ENCODE measurements at places on chromosomes 12 and 14.

DNA sequence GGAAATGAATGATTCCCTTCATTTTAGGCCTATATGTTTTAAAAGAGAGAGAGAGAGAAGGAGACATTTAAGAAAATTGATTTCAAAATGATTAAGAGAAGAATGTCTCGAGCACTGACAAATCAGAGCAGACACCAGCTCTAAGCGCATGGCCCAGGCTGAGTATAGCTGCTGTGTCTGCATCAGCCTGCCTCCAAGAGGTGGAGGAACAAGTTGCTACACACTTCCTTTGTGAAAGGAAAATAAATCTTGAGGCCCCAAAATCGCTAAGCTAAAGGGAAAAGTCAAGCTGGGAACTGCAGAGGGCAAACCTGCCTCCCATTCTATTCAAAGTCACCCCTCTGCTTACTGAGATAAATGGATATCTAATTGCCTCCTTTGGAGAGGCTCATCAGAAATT lies 728.7 kb upstream of the TMEM132C start:
- DNase-seq, result no peak

GRCh38 chr12:4379405-4379804 lies at the start of gene FGF23:
TSS of gene FGF23 (minus strand) at chr12:4379712. CDS start at chr12:4379582, 130 bp downstream.
- no peak for DNase-seq

- no peak for DNase-seq
Measured at GRCh38 chr14:91714805-91715204, 17.1 kb downstream of the CATSPERB start.

GRCh38 chr12:117040496-117040895 lies 58.7 kb downstream of the TESC start:
- DNase-seq, result no peak

DNA sequence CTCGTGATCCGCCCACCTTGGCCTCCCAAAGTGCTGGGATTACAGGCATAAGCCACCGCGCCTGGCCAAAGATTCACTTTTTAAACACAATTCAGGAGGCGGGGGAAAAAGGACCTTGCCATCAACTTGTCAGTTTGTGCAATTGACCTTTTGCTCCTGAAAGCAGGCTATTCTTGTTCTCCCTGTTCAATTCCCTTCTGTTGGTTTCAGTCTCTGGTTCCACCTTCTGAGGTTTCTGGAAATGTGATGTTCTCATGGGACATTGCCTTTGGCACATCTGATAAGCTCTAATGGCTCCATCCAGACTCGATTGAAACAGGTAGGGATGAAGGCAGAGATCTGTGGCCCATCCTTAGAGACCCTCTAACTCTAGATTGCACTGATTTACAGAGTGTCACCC lies 17.9 kb upstream of the CCDC85C start:
- no peak for DNase-seq

DNA sequence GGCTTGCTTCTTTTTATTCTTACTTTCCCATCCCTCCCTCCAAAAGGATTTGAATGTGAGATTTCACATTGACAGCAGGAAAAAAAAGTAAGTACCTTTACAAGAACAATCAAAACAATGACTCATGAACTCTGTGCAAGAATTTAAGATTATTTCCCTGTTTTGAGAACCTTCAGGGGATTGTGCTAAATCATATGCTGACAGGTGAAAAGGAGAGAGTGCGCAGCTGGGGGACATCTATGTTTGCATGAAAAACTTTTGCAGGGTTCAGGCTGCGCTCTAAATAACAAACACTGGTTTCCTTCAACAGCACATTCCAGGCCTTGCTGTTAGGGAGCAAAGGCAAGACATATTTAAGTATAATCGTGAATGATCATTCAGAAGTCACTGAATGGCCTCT lies 27.3 kb downstream of the RERG start:
- DNase-seq, result no peak

DNA sequence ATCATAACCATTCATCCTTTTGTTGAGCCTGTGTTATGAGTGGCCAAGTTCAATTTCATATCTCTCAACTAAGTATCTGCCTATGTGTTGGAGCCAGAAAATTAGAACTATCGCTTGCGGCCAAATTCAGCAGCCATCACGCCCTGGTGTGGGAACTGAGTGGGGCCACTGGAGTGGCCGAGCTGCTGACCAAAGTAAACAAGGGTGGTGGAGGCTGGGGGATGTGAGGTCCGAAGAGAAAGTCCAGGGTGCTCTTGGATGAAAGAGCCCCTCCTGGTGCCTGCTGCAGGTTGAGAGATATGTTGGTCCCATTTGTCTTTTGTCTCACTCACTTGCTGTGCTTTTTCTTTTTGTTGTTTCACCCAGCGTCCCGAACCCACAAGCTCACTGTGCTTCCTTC lies 14.9 kb downstream of the ADGRD1 start:
- no peak for DNase-seq

DNA sequence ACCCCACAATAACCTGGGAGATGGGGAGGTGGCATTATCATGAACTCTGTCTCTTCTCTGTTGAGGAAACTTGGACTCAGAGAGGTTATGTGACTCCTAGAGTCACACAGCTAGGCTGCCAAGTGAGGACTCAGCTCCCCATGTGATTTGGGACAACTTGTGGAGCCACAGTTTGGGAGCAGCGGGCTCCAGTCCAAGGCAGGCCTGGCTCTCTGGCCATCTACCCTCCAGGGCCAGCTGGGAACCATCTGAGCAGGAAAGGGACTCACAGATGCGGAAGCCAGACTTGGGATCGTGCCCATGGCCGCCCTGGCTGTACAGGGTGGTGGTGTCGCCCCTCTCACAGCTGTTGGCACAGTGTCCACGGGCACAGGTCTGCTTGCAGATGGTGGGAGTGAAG lies 59.1 kb downstream of the ISCA2 start:
- no peak for DNase-seq

DNA sequence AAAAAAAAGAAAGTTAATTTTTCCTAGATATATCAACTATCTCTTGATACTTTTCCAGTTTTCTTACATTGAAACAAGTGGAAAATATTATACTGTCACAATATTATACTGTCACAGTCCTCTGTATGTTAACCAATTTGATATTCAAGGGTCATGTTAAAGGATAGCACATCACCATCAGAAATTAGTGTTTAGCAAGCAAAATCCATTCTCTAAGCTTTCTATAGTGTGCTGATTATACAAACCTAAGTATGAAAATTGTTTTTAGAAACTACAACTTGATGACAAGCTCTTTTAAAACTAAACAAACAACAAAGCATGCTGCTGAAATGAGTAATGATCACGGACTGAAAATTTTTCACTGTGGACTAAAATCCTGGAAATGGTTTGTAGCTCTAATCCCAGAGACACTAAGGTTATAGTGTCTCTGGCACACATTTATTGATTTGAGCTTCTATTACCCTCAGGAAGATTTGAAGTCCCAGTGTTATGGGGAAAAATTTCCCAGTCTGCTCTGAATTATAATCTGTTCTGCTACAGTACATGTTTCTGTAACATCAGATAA lies 9.7 kb downstream of the SPTSSA start:
- DNase-seq, result no peak

GRCh38 chr14:84074626-84075025 lies 1455.3 kb upstream of the FLRT2 start:
- DNase-seq, result no peak

DNA sequence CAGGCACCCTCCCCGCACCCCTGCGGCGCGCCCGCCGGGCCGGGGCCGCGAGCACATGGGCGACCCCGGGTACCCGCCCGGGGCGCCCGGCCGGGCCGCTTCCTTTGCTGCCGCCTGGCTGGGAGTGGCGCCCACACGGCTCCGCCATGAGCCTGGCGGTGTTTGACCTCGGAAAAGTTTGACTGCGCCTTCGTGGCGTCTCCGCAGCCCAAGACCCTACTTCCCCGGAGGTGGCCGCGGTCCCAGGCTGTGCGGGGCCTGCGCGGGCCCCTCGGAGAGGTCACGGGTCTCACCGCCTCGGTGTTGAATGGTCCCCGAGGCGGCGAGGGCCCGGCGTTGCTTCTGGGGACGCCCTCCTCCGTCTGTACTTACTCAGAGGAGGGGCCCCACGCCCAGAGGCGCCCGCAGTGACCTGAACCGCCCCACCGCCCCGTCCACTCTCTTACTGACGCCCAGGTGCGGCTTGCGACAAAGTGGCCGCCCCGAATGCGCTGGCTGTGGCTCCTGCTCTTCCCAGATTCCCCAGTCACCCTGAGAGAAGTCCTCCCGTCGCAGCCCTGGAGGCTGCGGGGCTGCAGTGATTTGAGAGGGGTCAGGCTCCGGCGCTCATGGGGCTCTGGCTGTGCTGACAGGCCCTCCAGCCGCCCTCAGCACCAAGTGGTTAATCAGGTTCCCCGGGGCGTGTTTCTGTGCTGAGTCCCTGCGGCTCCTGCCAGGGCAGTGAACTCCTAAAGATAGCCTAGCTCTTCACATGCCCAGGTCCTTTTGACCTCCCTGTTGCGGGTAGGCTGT lies 5.8 kb downstream of the KMT5A start:
- no peak for DNase-seq

DNA sequence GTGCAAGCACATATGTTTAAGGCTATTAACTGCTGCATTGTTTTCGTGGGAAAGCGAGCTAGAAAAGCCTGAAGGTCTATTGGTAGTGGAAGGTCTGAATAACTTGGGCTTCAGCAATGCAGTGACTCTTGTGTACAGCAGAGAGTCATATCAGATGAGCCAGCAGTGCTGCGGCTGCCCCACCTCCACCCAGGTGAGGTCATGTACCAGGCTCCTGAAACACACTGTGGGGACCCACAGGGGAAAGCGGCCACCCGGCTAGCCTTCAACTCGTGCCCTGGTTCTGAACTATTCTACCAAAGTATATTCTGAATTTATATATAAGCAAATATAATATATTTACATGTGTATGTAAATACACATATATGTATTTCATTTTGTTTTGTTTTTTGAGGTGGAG lies 12.7 kb upstream of the RAN start:
- DNase-seq, result no peak

DNA sequence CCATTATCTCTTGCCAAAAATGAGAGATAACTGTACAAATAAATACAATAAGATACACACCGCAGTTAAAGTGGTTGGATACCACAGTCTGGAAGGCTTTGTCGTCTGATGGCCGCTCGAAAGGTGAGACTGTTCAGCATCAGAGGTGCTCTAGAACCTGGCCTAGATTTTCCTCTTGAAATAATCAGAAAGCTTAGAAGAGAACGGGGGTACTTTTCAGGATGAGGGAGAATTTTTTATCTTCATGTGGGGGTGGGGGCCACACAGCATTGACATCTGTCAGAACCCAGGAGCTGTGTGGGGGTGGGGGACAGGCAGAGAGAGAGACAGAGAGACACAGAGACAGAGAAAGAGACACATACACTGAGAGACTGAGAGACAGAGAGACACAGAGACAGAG lies 90.5 kb downstream of the GALNT9 start:
- no peak for DNase-seq

- DNase-seq, result no peak
Measured at GRCh38 chr12:68673788-68674187, 13.0 kb upstream of the NUP107 start.

- DNase-seq, result no peak
Measured at GRCh38 chr14:75821831-75822521, 159.8 kb downstream of the TGFB3 start.

GRCh38 chr14:81990312-81990761 lies 456.7 kb upstream of the SEL1L start:
- no peak for DNase-seq
